Ammon's horn (tissue), 1 donor: ENCODE measurements at places on chromosomes 5 and 9.

DNA sequence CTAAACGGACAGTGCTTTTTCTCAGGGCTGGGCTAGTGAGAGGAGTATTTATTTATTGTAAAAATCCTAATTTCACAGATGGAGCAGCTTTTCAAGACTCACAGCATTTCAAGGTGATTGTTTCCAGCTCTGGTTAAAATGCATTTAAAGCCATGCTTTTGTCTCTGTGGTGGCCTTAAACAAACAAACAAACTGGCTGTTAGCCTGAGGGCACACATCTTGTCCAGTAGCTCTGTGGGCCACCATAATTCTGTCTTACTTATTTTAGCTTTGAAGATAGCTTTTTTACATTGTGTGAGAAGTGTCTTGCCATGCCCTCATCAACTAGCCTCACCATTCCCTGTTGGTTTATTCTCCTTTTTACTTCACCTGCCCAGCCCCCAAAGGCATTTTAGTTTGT is 218.2 kb downstream of the PSAT1 start:
- DNase-seq = no peak

DNA sequence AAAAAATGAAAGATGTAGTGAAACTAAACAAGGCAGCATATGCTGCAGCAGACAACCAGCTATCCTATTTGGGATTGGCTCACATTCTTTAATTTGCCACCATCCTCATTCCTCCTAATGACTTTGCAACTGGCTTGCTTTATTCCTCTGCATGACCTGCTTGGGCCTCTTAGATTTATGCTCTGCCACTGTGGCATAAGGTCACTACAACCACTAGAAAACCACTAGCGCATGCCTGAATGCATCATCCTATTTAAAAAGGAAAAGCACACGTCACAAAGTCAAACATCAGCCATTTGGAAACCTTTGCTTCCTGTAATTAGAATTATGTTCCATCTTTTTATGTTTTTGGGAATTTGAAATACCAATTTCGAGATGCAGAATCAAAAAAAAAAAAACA is 40.8 kb upstream of the CCDC152 start:
- DNase-seq = no peak

GRCh38 chr5:83548581-83548980 is 77.0 kb downstream of the VCAN start:
- no peak for DNase-seq

GRCh38 chr5:77844623-77845323 is 68.6 kb upstream of the TBCA start:
- peak; percentile 10 for DNase-seq

DNA sequence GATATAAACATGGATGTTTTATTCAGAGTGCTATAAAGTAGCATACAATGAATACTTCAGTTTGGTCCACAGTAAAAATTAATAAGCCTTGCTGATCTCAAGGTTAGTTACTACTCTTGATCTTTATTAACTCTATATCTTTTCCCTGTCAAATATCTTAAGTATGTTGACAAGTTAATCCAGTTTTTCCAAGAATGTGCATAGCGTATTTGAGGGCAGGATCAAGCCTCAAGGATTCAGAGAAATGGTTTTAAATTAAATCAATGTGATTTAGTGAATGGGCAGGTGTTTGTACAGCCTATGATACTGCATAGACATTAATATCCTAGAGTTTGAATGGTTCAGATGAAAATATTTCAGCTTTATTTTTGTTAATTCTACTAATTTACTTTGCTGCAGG is 20.7 kb downstream of the MATR3 start:
- no peak for DNase-seq
